ENCODE measurements at places on chromosomes 16 and 17.
A peak's percentile ranks its signal among the peaks of the same experiment; 100 is the strongest.

DNA sequence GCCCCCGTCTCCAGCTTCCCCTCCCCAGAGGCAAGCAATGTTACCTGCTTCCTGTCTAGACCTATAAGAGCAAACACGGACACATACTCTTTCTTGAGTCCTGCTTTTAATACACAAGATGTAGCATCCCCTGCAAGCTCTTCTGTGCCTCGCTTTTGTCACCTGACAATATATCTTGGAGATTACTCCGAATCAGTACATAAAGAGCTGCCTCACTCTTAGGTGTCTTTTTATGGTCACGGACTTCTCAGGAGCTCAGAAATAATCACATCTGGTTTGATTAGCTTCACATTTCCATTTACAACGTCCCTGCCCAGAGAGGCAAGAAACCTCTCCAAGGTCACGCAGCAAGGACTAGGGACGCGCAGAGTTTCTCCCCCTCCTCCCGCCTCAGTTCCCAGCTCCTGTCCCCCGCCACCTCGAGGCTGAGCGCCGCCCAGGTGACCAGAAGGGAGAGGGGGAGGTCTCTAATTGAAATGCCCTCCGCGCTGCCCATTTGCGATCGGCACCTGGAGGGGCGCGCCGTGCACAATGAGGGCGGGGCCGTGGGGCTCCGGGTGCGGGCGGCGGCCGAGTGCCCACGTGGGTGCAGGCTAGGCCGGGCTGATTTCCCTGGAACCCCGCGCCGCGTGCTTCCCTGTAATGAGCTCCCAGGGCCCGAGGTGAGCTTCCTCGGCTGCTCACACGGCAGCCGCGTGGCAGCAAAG lies 13.8 kb upstream of the SEZ6 start:
- no peak for DNase-seq

DNA sequence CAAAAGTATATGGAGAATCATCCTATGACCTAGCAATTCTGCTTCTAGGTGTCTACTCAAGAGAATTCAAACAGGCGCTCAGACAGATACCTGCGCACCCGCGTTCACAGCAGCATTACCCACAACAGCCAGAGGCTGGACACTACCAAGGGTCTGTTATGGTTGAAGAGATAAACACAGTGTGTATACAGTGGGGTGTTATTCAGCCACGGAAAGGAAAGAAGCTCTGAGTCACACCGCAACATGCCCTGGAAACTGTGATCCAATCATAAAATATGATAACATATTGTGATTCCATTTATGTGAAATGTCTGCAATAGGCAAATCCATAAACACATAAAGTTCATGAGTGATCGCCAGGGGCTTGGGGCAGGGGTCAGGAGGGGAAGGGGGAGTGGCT lies 18.0 kb upstream of the JPH3 start:
- DNase-seq, result no peak

DNA sequence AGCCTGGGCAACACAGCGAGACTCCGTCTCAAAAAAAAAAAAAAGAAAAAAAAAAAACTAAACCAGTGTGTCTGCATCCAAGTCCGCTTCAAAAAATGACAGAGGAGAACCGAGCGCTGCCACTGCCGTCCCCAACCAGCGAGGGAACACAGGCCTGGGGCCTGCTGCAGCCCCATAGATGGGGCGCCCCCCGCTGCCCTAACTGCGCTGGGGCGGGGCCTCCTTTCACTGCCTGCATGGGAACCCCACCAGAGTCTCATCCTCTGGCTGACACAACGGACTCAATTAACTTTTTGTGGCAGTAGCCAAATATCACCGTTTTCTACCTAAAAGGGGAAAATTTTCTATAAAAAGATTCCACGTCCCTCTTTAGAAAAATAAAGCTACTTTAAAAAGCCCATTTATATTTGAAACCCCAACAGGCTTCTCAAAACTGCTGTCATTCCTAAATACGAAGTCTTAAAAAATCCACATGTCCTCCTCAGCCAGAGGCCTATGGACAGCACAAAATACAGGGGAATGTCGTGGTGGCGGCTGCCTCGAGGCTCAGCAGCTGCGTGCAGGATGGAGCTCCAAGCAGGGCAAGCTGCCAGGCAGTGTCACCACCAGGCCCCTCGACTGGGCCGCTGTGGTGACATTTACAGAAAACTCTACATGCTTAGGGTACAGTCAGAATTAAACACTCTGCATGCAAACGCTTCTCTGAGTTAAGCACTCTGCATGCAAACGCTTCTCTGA lies 30.3 kb downstream of the KLHDC4 start:
- no peak for DNase-seq

DNA sequence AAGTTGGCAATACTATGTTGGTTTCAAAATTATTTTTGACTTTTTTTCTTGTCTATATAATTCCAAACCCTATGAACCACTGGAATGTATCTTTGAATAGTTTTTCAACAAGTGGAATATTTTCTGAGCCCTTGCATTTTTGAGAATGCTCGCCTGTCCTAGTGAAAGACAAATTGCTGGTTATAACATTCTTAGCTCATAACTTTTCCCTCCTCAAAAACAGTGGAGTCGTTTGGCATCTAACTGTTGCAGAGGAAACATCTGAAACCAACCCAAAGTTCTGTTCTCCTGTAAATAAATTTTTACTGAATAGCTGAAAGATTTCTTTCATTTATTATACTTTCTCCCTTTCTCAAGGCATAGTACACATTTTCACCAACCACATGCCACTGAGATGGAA lies 11.3 kb upstream of the COX10 start:
- DNase-seq, result no peak

GRCh38 chr17:16662936-16663335 lies 9.3 kb upstream of the ZNF624 start:
- DNase-seq, result no peak

DNA sequence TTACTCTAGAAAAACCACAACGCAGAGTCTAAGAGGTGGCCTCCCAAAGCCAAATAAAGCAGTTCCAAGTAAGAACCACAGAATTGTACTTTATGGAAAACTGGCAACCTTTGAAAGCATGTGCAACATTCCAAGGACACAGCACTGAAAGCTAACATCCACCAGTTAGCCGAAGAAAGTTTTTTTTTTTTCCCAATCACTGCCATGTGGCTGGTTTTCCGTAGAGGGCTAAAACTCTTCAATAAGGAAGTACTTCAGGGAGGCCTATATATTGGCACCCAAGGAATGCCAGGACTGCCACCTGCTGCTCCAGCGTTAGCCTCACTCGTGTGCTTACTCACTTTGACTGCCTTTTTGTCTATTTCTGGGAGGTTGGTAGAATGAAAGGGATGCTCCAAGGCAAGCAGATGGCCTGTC lies 25.2 kb downstream of the CEP95 start:
- DNase-seq, result no peak

- DNase-seq, result peak; percentile 12
Measured at GRCh38 chr16:82344157-82344556, 174.1 kb upstream of the MPHOSPH6 start.

- no peak for DNase-seq
Measured at GRCh38 chr16:2460391-2460713, 443 bp downstream of the TEDC2 start.

- DNase-seq, result no peak
Measured at GRCh38 chr16:81713295-81713772, 65.8 kb upstream of the PLCG2 start.

DNA sequence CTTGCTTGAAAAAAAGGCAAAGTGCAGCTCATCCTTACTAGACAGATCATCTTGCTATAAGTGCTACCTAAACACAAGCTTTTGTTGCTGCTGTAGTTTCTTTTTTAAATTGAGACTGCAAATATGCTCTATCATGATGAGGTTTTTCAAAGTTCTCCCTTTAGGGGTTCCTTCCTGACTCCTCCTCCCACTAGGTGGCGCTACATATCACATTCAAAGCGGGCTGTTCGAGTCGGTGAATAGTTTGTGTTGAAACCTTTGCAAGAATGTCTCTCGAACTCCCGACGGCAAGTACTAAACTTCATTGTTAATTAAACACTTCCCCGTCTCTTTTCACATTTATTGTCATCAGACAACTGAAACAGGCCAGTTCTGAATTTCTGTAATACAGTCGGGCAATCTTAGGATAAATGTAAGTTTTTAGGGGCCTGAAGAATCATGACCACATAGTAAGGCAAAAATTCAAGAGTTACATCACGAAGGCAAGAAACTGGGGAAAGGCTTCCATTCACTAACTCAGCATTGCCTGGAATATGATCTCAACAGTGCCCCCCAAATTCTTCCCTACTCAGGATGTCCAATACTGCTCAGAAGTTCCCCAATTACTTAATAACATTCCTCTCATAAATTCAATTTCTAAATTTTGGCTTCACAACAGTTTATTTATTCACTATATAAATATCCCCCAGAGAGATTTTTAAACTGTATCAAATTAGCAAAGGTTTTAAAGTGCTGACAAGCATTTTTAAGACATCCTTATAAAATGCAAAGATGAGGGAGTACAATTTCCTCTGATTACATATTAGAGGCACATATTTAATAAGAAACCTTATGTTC lies 6.7 kb downstream of the HS3ST3A1 start:
- DNase-seq, result peak; percentile 76

- no peak for DNase-seq
Measured at GRCh38 chr16:57646388-57647039, 18.1 kb downstream of the ADGRG1 start.

DNA sequence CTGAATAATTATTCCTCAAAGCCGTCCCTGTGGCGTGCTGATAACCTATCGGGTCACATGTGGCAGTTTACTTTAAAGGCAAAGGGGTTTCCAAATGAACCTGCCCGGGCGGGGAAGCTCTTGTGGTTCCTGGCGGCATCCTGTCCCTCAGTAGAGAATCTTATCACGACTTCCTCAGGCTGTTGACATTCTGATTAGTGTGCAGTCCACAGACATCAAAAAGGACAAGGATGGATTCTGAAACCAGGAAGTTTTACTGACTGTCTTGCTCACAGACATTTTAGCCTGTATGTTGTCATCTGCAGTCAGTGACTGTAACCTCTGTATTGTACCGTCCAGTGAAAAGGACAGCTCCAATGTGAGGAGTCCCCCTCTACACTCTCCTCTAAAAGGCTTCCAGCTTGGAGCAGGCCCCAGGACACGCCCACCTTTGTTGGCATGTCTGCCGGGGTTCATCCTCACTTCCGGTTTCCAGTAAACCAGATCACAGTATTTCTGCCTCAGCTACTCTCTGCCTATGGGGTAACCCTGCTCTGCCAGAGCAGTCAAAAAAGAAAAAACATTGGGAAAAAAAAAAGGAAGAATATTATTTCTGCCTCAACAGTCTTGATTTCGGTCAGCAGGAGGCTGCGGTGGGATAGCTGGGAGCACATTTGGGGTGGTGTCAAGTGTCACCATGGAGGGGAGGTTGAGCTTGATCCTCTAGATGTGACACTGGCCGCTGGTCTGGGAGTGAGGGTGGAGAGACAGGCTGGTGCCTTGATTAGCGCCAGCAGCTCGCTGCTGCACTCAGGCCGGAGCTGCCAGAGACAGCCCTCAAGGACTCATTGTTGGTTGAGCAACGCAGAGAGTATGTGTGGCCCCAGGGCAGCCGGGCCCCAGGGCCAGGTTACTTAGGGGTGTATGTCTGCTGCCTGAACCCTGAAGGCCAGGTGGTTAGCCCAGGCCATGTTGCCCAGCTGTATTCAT lies 89.0 kb upstream of the DNAH17 start:
- DNase-seq, result no peak

DNA sequence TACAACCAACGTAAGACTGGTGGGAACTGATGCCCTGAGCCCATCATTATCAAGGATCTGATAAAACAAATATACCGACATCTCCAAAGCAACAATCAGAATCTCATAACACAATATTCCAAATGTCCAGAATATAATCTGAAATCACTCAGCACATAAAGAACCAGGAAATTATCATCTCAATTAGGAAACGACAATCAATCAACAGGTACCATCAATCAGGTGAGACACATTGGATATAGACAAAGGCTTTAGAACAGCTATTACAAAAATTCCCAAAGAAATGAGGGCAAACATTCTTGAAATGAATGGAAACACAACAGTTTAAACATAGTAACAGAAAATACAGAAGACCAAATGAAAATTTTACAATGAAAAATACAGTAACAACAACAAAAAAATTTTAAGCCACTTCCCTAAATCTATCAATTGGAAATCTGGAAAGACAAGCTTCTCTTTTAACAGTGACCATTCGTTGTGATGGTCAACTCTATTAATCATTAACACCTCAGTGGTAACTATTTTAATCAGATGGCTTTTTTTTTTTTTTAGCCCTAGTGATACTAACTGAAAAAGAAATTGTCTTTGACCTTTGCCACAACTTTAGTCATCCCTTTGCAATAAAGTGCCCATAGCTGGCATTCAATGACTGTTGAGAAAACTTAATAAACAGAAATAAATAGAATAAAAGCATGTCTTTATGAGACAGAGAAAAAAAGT lies 70.4 kb downstream of the USP32 start:
- DNase-seq, result no peak

- no peak for DNase-seq
Measured at GRCh38 chr17:5705876-5706576, 121.7 kb upstream of the NLRP1 start.

DNA sequence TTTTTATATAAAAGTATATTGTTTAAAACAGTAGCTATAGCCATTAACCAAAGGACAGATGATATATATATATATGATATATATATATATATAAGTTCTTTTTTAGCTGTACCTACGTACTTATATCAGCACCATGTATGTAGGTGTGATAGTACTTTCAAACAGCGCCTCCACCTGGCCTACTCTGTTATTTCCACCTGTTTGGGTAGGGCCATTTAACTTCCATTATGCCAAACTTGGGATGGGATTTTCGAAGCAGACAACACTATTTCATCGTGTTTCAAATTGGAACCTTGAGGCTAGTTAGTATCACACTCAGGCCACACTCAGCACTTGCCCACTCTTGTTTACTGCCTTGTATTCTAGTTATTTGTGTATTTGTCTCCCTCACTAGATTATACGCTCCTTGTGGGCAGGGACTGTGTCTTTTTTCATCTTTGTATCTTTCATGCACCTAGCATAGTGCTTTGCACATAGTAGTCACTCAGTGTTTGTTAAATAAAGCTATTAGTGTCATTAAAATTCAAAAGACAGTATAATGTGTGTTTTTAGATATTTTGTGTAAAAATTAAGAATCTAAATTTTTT lies 11.8 kb upstream of the CLTC start:
- peak; percentile 35 for DNase-seq

DNA sequence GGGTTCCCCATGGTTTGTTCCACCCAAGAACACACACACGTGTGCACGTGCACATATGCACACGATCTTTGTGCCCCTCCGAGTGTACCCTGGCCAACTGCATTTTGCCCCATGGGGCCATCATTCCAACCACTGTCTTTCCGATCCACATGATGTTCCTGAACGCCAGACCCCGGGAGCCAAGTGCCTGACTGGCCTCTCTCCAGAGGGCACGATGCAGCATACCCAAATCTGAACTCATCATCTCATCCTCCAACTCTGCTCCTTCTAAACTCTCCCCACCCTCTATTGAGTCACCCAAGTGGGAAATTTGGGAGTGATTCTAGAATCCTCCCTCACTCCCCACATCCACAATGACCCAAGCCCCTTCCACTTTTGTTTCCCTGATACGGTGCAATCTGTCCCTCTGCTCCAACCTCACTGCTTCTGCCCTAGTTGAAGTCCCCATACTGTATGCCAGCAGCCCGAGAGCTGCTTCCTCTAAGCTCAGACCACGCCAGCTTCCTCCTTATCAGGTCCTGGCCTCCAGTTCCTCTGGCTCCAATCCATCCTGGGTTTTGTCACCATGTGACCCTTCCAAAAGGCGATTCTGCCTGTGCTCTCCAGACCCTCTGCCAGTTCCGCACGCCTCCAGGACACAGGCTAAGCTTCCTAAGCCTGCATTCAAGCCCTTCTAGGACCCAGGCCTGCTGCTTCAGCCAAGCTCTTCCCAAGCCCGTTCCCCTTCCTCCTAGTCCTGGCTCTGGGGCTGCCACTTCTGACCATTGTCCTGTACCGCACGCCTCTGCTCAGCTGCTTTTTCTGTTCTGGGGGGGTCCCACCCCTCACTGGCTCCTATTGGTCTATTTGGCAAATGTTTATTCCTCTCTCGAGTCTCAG lies 10.1 kb upstream of the TMEM208 start:
- DNase-seq, result no peak
